ENCODE measurements at places on chromosomes 6 and 20. TPM values are rescaled to one million over a fixed set of nuclear protein-coding genes. Genes with fewer than 3 reads are reported as not detected.

EYA2 gene
- 0.54 TPM for total RNA-seq

HS3ST5 gene
- total RNA-seq, result 0.78 TPM

BACH2 gene
- 0.41 TPM for total RNA-seq

SALL4 gene
- total RNA-seq, result 0.07 TPM

THBD gene
- total RNA-seq, result 10.0 TPM

SRSF12 gene
- 1.0 TPM for total RNA-seq

SPAG4 gene
- 7.1 TPM for total RNA-seq

DNA sequence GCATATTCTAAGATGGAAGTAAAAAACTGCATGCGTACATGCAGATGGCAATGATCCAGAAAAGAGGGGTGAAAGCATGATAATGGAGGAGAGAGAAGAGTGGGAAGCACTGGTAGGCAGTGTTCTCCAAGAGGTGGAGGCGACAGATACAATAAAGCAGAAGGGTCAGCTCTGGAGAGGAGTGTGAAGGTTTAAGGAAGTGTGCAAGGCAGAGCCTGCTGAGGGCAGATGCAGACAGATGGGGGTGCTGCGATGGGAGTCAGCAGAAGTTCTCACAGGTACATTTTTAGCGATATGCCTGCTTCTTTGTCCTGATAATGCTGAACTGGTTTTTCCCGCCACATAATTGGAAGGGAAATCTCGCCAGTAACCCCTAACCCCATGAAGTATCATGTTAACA, 81.1 kb upstream of the C6orf118 start:
- DNase-seq, result no peak
- H3K27me3 ChIP-seq, result no peaks in the 10 kb centered on the region
- H3K4me3 ChIP-seq, result no peak overlapping the region
- H3K36me3 ChIP-seq, result no peaks in the 10 kb centered on the region

- no peak overlapping the region for H3K27ac ChIP-seq
- H3K4me1 ChIP-seq, result no peaks in the 10 kb centered on the region
- H3K27me3 ChIP-seq, result no peaks in the 10 kb centered on the region
These were observed 298.4 kb downstream of the TRDN start for GRCh38 chr6:123338394-123338793.

- DNase-seq, result no peak
- no peak overlapping the region for H3K4me3 ChIP-seq
These were observed 181.4 kb downstream of the GMPR start for GRCh38 chr6:16419636-16420336.

- H3K4me1 ChIP-seq, result no peaks in the 10 kb centered on the region
- no peak for DNase-seq
- H3K4me3 ChIP-seq, result no peak overlapping the region
- H3K36me3 ChIP-seq, result no peaks in the 10 kb centered on the region
- H3K27ac ChIP-seq, result no peak overlapping the region
These were observed 414.3 kb downstream of the KIF16B start for GRCh38 chr20:16158976-16159286.

GRCh38 chr6:45076217-45076930, 251.8 kb upstream of the RUNX2 start:
- no peak overlapping the region for H3K27ac ChIP-seq
- DNase-seq, result no peak
- H3K36me3 ChIP-seq, result no peaks in the 10 kb centered on the region

GRCh38 chr6:12955956-12956355, 239.4 kb downstream of the PHACTR1 start:
- DNase-seq, result no peak
- H3K36me3 ChIP-seq, result no peaks in the 10 kb centered on the region
- peaks cover 16% of the 10 kb centered on the region for H3K4me1 ChIP-seq

GRCh38 chr6:31958741-31959739, at the start of the genes NELFE and SKIC2:
Gene NELFE (minus strand): TSS chr6:31958971. CDS start chr6:31958446, 525 bp downstream.
Gene SKIC2 (plus strand): TSS chr6:31959175. CDS start chr6:31959193, 18 bp downstream.
- H3K27me3 ChIP-seq, result no peaks in the 10 kb centered on the region
- peak within 1 kb of the TSS; percentile 91 for H3K4me3 ChIP-seq
- H3K36me3 ChIP-seq, result no peaks in the 10 kb centered on the region

DNA sequence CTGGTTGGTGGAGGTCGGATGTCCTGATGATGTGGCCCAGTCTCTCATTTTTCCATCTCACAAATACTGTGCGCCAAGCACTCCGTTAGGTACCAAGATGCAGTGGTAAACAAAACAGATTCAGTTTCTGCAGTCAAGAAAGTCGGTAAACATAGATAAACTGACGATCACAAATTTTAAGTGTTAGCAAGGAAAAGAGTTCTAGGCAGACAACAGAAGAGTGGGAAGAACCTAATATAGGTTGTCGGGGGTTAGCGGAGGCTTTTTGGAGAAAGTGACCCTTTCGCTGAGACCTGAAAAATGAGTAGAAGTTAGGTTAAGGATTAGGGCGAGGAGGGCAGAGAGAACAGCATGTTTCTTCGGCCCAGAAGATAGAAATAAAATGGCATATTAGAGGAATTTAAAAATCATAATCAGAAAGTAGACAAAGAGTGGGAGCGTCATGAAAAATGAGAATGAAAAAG, 514 bp downstream of the ORC3 start:
- H3K4me3 ChIP-seq, result peak overlapping the region; percentile 83
- peaks cover 46% of the 10 kb centered on the region for H3K4me1 ChIP-seq
- no peak for DNase-seq
- peaks cover 12% of the 10 kb centered on the region for H3K36me3 ChIP-seq
- peak overlapping the region; percentile 82 for H3K27ac ChIP-seq
- H3K27me3 ChIP-seq, result no peaks in the 10 kb centered on the region

DNA sequence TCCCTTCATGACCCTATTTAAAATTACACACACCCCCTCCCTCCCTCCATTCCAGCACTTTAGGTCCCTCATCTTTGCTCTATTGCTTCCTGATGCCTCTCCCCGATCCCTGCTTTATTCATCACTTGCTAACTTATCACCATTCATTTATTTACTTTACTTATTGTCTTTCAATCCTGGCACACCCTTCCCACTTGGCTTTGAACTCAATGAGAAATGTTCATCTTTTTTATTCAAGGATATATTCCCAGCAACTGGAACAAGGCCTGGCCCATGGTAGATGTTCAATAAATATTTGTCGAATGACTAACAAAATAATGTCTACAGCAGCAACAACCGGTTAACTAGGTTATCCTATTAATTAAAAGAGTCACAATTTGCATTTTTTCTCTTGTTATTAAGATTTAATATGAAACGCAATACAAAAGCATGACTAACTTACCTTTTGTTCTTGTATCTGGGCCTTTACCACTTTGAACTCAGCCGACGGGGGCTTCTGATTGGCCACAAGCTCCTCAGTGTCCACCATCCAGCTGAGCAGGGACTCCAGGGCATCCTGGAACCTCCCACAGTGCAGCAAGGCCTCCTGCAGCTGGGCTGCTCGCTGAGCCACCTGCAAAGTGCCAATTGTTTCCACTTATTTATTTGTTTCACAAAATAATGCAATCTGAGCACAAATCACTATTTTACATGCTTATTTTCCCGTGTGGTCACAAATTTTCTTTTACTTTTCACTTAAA, 107.8 kb downstream of the DST start:
- H3K4me3 ChIP-seq, result no peak overlapping the region
- H3K36me3 ChIP-seq, result peaks cover 24% of the 10 kb centered on the region
- no peak for DNase-seq
- no peaks in the 10 kb centered on the region for H3K27me3 ChIP-seq

GRCh38 chr6:41966961-41967311, 25.3 kb upstream of the CCND3 start:
- H3K27ac ChIP-seq, result no peak overlapping the region
- H3K27me3 ChIP-seq, result no peaks in the 10 kb centered on the region
- H3K36me3 ChIP-seq, result no peaks in the 10 kb centered on the region
- peaks cover 22% of the 10 kb centered on the region for H3K4me1 ChIP-seq
- no peak overlapping the region for H3K4me3 ChIP-seq

- H3K27me3 ChIP-seq, result no peaks in the 10 kb centered on the region
- no peak for DNase-seq
- H3K36me3 ChIP-seq, result no peaks in the 10 kb centered on the region
- no peaks in the 10 kb centered on the region for H3K4me1 ChIP-seq
These were observed 218.1 kb upstream of the MCHR2 start for GRCh38 chr6:100212131-100212530.

DNA sequence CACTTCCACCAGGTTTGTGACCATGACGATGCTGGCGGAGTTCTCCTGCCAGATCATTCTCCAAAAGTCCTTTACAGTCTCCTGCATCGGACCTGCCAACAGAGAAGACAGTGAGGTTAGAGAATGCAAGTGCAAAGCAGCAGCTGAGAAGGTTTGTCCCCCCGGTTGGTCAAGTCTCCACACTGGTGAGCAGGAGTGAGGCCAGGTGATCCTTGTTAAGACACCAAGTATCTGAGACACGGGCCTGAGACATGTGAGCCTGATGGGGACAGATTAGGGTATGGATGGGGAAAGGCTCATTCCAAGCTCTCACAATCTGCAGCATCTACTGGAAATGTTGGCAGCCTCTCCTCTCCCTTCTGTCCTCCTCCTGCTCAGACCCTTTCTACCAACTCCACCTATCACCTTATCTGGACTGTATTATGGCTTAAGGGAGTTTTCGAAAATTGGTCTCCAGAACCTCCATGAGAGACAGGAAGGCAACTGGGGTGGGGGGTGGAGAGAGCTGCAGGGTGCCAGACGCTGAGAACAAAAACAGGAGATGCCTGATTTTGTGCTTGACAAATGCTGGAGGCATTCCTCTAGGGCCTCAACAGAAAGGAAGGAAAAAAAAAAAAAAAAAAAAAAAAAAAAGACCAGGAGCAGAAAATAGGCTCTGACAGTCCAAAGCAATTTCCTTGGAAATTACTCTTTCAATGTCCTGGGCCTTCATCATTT, 500.4 kb upstream of the CHD6 start:
- DNase-seq, result no peak
- no peaks in the 10 kb centered on the region for H3K4me1 ChIP-seq
- H3K4me3 ChIP-seq, result no peak overlapping the region
- H3K27ac ChIP-seq, result no peak overlapping the region
- H3K27me3 ChIP-seq, result no peaks in the 10 kb centered on the region
- H3K36me3 ChIP-seq, result no peaks in the 10 kb centered on the region
